NCI-H748 treated with DMSO at 0.1 percent for 48 hours (cell line): ENCODE measurements at places on chromosomes 2 and 18.

DNA sequence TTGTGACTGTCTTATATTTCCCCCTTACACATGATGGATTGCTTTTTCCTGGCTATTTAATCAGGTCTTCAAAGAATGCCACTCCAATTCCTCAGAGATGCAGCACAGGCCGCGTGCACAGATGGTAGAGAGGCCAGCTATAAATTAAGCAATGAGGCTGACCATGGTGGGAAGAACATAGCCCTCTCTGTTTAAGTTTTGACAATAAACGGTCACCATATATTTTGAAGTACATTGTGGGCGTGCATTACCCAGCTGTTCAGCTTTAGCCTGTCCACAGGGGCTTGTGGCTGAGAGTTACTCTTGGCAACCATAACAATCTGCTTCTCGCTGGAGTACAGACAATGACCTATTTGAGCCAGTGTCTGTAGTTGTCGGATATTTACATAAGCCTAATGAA, 730.8 kb downstream of the DCC start:
- DNase-seq = peak; percentile 62

GRCh38 chr18:76571689-76572088, 76.6 kb upstream of the ZNF516 start:
- DNase-seq = no peak

DNA sequence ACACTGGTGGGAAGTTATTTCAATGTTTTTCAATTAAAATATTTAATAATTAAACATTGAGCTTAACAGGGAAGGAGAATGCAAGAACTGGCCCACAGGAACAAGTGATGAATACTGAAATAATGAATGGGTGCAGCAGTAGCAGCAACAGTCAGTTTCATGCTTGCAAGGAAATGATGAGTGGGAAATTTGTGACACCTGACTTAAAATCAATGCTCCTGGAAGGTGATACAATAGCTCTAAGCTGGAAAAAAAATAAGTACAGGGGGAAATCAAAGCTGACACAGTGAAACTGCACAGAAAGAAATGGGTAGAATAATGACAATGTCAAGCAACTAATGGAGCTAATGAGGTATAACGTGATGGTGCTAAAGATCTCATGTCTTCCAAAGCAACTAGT, 184.5 kb downstream of the IKZF2 start:
- no peak for DNase-seq

DNA sequence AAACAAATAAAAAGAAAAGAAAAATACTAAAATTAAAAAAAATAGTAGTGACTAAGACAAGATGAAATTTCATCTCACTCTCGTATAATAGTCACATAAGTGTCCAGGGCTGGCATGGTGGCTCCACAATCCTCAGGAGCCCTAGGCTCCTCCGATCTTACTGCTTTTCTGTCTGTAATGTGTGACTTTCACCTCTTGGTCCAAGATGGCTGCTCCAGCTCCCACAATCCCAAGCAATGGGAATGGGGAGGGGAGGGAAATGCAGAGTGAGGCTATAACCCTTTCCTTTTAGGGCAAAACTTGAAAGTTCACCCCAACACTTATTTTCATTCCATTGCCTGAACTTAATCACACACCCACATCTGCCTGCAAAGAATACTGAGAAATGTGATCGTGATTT, 90.4 kb downstream of the MOGAT1 start:
- no peak for DNase-seq

DNA sequence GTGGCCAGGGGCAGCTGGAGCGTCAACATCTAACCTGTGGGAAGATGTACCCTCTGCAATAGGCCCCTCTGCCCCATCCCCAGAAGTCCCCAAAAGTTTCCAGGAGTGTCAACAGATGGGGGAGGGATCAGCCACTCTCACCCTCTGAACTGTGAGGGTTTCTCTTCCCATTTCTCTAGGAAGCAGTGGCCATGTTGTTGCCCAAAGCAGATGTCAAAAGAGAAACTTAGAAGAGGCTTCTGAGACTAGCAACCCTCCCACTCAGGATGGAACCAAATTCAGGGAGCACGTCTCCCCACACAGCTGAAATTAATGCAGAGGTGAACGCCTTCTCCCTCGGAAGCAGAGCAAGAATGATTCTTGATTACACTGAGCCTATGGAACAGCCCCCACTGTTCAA, 70.3 kb downstream of the ARL4C start:
- DNase-seq = no peak

DNA sequence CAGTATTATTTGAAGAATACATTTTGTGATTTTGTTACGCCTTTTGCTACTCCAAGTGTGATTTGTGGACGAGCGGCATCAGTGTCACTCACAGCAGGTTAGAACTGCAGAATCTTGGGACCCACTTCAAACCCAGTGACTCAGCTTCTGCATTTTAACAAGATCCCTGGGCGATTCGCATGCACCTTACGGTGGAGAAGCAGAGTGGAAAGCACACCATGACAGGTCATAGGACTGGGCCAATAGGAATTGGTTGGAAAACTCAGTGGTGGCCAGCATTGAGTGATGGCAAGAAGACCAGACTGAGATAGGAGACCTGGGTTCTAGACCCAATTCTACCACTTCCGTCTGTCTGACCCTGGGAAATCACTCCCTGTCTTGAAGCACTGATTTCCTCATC, 26.3 kb downstream of the CTLA4 start:
- no peak for DNase-seq

- no peak for DNase-seq
Measured at GRCh38 chr2:155273323-155273722, 574.8 kb downstream of the KCNJ3 start.

DNA sequence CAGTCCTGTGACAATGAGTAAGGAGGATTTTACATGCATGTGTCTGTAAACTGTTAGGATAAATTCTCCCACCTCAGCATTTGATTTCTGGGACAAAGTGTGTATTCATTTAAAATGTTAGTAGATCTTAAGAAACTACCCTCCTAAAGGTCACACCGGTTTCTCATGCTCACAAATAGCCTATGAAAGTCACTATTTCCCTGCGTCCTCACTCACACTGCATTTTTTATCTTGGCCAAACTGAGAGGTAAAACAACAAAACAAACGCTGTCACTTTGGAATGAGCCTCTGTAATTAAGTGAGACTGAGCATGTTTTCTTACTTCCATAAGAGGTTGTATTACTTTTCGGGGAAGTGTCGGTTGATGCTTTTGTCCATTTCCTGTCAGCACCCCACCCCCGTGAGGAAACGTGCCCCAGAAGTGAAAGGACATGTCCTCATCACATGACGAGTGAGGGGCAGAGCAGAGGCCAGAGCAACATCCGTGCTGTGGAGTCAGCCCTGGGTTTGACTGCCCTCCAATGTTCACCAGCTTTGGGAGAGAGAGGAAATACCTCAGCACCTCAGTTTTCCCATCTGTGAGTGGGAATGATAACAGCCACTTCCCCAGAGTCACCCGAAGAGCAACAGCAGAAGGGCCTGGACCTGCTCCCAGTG, 3.1 kb downstream of the GYPC start:
- no peak for DNase-seq

GRCh38 chr2:109029490-109030201, 40.6 kb upstream of the EDAR start:
- DNase-seq = no peak

DNA sequence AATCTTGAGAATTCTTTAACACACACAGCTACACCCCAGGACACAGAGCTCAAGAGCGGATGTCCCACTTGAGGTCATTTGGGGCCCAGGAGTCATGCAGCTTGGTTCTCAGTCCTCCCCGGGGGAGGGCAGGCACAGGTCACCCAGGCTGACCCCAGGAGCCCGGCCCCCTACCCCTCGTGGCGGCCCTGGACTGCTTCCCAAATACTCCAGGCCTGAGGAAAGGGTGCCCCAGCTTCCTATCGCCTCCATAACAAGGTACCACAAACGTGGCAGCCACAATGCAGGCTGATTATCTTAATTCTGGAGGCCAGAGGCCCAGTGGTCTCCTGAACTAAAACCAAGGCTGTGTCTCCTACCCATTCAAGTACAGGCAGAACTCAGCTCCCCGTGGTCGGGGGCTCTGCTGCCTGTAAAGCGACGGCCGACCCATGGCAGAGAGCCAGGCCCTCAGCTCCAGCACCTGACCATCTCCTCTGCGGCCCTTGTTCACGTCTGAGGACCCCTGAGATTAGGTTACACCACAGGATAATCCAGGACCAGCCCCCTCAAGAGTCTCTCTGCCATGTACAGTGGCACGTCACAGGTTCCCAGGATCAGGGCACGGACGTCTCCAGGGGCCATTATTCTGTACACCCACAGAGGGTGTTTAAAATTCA, 10.5 kb downstream of the SLC66A2 start:
- DNase-seq = no peak

DNA sequence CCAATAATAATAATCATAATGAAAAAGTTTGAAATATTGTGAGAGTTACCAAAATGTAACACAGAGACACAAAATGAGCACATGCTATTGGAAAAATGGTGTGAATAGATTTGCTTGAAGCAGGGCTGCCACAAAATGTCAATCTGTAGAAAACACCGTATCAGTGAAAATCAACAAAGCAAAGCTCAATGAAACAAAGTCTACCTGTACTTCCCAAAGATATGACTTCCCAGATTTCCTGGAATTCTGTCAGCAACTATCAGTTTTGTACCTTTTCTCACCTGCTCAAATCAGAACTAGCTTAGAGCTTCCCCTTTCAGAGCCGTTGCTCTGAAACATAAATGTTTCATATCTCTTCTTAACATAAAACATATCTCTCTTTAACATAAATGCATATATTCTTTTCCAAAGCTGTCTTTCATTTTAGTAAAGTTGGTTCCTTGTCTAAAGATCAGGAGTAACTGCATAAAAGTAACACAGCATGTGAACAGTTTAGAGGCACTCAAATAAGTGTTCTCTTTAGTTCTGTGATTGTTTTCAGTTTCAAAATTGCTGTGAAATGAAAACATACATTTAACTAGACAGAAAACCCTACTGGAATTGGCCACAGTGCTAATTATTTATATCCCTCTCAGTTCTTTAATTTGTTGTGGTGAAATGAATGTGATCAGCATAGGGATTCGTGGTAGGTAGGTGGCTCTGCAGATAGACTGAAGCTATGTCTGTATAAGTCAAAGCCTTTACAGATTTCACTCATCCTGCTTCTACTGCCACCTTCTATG, 262.5 kb downstream of the KCNJ3 start:
- no peak for DNase-seq

DNA sequence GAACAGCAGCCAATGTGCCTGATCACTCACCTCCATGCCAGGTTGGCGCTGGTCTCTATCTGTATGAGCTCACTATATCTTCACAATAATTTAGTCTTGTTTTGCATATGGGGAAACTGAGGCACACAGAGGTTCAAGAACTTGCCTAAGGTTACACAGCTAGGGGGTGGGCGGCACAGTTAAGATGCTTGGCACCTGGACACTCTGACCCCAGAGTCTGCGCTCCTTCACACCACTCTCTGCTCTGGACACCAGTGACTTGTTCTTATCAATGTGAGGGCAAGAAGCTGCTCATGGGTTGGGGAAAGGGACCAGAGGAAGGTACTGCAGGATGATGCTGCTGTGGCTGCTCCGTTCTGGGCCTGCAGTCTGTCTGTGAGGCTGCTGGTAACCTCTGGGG, 27.1 kb downstream of the FBLN7 start:
- DNase-seq = no peak

DNA sequence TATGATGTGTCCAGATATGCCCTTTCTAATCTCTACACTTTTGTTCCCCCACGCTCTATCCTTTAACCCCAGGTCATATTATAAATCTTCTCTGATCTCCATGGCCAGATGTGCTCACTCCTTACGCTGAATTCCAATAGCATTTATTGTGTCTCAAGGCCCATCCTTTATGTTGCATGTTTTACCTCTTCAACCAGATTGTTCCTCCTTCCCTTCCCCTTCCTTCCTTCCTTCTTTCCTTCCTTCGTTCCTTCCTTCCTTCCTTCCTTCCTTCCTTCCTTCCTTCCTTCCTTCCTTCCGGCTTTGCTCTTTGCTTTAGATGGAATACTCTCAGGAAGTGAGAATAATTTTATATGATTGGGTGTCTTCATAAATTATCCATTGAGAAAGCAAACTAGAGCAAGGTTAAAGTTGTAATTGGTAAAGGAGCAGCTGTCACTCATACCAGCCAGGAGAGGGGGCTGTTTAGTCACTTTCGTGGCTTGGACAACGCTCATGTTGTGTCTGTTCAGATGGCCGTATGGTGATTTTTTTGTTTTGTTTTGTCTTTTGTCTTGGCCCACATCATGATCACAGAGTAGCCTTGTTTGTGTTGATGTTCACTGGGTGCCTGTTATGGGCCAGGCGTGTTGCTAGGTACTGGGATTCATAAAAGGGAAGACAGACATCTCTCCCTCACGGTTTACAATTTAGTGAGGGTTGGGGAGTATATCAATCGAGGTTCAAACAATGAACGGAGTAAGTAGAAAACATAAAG, 68.0 kb downstream of the DAW1 start:
- no peak for DNase-seq

- DNase-seq = no peak
Measured at GRCh38 chr2:159571540-159572260, 44.6 kb downstream of the BAZ2B start.

- no peak for DNase-seq
Measured at GRCh38 chr2:159230145-159230877, 56.2 kb downstream of the WDSUB1 start.

DNA sequence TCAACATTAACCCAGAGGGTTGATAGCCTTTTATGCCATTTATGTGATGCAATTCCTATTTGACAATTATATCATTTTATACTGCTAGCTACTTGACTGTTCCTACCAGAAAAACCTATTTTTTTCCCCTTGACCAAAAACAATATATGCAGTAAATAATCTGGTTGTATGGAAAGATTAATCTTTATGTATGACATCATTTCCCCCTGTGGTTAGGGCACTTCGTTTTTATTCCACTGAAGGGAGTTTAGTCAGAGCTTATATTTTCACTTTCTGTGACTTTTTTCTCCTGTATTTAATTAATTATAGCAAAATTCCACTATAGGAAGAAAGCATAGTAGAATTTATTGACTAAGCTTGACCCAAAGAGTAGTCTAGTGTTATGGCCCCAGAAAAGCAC, 107.6 kb downstream of the HAUS1 start:
- DNase-seq = no peak

DNA sequence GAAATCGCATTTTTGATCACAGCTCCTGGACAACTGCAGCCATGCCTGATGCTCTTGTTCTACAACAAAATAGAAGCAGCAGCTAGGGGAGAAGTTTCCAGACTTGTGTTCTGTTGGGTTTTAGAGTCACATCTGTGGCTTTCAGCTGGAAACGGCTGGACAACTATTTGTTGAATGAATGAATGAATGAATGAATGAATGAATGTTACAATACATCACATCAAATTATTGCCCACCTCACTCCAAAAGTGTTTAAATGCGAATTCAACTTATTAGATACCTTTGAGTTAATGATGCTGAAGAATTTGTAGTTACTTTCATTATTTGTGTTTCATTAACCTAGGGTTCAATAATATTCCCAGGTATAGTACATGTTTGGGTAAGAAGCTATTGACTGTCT, 8.5 kb upstream of the METTL21A start:
- DNase-seq = no peak
